CD4-positive, alpha-beta memory T cell (primary cell): ENCODE measurements at places on chromosomes 7 and 10.

DNA sequence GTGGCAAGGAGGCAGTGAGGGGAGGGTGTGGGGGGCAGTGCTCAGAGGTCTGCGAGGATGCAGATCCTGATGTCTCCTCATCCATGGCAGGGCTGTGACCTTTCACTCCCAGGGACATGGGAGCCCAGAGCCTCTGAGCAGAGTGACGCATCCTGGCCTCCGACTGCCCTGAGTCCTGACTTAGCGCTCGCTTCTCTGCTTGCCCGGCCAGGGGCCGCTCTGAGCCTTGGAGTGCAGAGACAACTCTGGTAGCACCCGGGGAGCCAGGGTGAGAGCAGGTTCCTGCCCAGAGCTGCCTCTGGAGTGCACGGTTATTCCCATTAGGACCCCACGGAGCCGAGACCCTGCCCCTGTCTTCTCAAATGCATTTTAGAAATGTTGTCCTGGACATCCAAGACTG lies 188.0 kb downstream of the TCERG1L start:
- no peak for DNase-seq

DNA sequence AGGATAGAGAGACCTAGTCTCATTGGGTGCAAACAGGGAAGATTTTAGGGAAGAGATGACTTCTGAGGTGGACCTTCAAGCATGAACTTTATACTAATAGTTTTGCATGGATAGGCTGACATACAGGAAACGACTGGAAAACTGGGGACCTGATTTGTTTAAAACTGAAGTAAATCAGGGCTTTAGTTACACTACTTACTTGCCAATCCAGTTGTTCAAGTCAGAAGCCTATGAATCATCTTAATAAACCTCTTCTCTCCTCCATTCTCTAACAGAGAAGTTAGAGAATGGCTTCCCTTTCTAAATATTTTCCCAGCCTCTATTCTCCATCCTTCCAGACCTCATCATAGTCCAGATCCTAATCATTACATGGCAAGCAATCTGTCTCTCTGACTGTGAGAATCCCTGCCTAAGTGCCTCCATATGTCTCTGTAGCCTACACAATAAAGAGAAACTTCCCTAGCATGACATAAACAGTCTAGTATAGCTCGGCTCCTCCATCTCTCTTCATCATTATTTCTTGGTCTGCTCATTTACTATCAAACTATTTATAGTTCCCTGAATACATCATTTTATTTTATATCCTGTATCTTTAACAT lies 55.8 kb downstream of the PRKG1 start:
- no peak for DNase-seq

DNA sequence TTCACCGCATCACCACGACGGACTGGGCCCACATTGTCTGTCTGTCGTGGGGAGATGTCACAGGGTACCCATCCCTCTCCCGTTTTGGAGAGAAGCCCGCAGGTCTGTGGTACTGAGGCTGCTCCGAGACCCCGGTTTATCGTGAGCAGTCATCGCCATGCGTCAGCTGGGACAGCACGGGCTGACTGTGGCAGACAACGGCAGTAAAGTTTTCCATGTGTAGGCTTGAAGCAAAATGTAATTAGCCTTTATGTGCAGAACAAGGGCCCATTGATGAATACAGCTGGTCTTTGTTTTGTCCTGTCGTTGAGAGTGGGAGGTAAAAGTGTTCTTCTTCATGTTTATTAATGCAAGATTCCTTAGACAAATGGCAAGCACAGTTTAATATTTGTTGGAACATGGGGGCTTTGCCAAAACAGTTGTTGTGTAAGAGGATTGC lies 167.4 kb upstream of the SH2B2 start:
- no peak for DNase-seq

- no peak for DNase-seq
Observed at GRCh38 chr7:73817121-73817520, 13.7 kb upstream of the CLDN4 start.

- DNase-seq, result no peak
Observed at GRCh38 chr7:129072479-129073011, 17.6 kb upstream of the TNPO3 start.

GRCh38 chr7:46859963-46860475 lies 721.9 kb downstream of the TNS3 start:
- DNase-seq, result no peak

DNA sequence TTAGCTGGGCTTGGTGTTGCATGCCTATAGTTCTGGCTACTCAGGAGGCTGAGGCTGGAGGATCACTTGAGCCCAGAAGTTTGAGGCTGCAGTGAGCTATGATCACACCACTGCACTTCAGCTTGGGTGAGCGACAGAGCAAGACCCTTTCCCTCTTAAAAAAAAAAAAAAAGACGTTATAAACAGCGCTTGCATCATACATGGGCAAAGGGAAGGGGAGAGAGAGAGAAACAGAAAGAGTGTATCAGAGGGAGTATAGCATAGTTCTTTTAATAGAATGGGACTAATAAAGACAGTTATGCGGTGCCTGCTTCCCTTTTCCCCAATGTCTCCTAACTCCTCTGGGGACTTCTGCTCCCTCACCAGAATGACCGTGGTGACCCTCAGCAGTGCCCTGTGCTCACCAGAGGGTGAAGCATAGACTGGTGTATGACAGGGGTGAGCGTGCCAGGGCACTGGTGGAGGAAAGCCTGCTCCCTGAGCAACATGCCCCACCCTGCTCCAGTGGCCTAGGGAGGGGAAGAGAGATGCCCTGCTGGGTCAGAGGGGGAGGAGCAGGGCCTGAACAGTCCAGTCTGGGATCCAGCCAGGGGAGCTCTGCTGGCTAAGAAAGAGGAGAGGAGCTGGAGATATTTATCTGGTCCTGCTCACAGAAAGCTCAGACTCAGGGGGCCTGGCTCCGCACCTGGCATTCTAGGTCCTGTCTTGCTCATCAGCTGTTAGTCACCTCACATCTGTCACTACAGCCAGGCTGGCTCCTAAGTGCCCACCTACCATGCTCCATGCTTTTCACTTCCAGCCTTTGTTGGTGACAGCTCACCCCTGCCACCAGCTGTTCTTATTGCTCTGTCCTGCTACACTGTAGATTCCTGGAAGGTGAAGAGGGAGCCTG lies 2.2 kb downstream of the PDZD7 start:
- DNase-seq, result no peak

- no peak for DNase-seq
Observed at GRCh38 chr10:90920986-90921666, at the start of gene ANKRD1. Gene ANKRD1 (minus strand): TSS chr10:90921087. CDS start chr10:90921027, 60 bp downstream.

DNA sequence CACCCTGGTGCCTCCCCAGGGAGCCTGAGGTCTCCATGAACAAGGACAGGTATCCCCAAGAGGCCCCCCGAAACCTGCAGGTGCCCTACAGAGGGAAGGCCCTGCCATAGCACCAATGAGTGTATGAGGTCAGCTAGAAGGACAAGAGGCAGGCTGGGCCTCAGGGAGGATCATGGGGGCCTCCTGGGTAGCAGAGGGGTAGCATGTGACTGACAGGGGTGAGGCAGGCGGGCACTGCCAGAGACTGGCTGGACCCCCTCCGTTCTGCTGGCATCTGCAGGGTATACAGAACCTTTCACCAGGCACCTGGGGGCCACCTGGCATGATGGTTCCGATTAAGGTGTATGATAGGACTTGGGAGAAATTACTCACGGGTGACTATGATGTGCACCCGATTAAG lies 79.2 kb upstream of the KCTD7 start:
- DNase-seq, result no peak

DNA sequence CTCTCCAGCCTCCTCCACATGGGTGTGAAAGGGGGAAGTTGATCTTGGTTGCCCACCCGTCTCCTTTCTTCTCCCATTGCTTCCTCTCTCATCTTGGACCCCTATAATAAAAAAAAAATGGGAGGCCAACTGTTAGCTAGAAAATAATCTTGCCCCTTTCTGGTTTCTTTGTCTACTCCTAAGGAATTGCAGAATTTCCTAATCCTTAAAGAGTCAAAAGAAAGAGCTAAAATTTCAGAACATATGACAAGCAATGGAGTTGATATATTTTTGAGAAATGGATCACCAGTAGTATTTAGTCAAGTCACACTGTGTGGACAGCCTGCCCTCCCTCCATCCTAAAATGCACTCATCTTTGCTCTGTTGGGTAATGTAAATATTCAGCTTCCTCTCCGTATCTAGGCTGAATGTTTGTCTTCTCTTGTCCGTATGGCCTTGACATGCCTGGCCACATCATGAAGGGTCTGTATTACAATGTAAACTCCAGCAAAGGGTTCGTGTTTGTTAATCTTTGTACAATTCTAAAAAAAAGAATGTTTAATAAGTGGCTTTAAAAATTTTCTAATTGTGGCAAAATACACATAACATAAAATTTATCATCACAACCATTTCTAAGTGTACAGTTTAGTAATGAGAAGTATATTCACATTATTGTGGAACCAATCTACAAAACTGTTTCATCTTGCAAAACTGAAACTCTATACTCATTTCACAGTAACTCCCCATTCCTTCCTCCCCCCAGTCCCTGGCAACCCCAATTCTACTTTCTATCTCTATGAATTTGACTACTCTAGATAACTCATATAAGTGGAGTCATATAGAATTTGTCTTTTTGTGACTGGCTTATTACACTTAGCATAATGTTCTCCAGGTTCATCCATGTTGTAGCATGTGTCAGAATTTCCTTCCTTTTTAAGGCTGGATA lies 71.5 kb downstream of the ZNF92 start:
- DNase-seq, result no peak

- DNase-seq, result no peak
Observed at GRCh38 chr7:68535266-68535665, 1063.0 kb upstream of the AUTS2 start.

DNA sequence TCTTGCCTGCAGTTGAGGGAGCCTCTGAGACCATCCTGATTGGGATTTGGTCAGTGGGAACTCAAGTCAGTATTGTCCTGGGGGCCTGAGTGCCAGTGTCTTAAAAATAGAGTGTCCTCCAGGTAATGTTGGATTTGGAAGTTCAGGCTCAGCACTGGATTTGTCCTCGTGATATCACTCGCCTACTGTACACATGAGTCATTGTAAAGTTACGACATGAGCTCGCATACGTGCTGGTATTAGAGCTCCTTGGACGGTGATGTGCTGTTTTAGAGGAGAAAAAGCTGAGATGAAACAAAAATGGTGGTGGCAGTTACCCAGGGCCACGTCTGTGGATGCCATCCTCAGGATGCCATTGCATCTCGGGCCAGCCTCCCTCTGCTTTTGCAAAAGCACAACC lies 78.2 kb downstream of the MGMT start:
- DNase-seq, result no peak

- no peak for DNase-seq
Observed at GRCh38 chr7:11456574-11456973, 375.4 kb downstream of the THSD7A start.

GRCh38 chr7:75734586-75735458 lies 3.9 kb downstream of the HIP1 start:
- DNase-seq, result no peak

- no peak for DNase-seq
Observed at GRCh38 chr7:82210416-82211184, 233.0 kb downstream of the CACNA2D1 start.

- DNase-seq, result no peak
Observed at GRCh38 chr7:86962623-86963022, 96.8 kb downstream of the ELAPOR2 start.

- no peak for DNase-seq
Observed at GRCh38 chr10:112570585-112570984, 123.6 kb downstream of the VTI1A start.

GRCh38 chr10:120514035-120514620 lies 57.1 kb downstream of the PLPP4 start:
- no peak for DNase-seq

- DNase-seq, result no peak
Observed at GRCh38 chr10:22453948-22454591, 108.8 kb downstream of the SPAG6 start.

- no peak for DNase-seq
Observed at GRCh38 chr7:107180378-107180777, 11.6 kb downstream of the HBP1 start.

GRCh38 chr7:26340476-26341018 lies 48.9 kb downstream of the SNX10 start:
- DNase-seq, result no peak

DNA sequence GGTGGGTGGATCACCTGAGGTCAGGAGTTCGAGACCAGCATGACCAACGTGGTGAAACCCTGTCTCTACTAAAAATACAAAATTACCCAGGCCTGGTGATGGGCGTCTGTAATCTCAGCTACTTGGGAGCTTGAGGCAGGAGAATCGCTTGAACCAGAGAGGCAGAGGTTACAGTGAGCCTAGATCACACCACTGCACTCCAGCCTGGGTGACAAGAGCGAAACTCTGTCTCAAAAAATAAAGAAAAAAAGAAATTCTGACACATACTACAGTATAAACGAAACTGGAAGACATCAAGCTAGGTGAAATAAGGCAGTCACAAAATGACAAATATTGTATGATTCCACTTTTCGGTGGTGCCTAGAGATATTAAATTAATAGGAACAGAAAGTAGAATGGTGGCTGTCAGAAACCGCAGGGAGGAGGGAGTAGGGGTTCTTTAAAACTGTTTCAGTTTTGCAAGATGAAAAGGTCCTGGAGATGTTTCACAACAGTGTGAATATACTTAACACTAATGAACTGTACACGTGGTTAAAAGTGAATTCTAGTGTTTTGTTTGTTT lies 23.2 kb downstream of the PILRA start:
- peak; percentile 54 for DNase-seq

DNA sequence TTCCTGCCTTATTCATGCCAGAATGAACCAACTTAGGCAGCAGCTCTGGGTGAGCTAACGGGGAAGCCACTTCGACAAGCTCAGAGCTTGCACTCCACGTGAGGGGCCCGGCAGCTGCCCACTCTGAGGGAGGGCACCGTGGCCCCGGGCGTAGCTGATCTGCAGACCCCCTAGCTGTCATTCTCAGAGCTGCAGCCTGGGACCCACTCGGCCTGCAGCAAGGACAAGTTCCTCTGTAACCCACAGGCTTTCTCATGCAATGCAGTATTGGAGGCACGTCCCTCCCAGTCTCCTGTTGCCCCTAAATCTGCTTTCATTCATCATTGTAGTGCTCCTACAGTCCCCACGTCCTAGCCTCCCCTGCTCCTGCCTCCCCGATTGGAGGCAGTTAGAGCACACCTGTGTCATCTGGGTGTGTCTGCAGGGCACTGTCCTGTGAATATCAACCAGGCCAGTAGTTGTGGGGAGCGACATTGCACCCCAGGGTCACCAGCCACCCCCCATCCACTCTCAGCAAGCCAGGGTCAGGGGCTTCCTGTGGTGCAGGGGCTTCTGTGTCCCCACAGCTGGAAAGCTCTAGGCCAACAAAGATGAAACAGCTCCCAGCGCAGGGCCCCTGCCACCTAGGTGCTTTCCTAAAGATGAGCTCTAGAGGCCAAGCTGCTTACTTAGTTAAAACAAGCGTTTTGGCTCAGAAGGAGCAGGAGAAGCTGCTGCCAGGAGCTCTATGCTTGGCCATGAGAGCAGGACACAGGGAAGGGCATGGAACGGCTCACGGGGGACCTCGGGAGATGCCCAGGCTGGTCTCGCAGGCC lies 333.6 kb downstream of the ADARB2 start:
- DNase-seq, result no peak

- no peak for DNase-seq
Observed at GRCh38 chr7:23661385-23661784, 18.6 kb upstream of the FAM221A start.

DNA sequence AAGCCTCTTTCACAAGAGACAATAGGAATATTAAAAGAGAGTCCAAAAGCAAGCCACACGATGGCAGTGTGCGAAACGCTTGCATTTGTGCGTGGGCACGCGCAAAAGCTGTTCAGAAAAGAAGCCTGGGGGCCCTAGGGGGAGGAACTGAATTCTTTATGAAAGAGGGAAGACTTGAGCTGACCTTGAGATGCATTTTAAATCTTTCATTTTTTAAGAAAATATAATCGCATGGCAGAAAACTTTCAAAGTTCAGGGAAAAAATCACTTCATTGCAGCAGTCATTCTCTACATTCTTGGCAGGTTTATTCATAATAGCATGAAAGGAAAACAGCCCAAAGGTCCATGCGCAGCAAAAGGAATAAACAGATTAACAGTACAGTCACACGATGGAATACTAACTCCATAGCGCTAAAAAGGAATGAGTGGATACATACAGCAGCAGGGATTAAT lies 206.5 kb upstream of the PRKCQ start:
- no peak for DNase-seq
